GM12891 (cell line): ENCODE measurements at places on chromosomes 3 and 15.

GRCh38 chr15:55858661-55859060 is 115.7 kb upstream of the PRTG start:
- no peak for DNase-seq

- DNase-seq, result no peak
These were observed 66.2 kb downstream of the NMNAT3 start for GRCh38 chr3:139611528-139611927.

DNA sequence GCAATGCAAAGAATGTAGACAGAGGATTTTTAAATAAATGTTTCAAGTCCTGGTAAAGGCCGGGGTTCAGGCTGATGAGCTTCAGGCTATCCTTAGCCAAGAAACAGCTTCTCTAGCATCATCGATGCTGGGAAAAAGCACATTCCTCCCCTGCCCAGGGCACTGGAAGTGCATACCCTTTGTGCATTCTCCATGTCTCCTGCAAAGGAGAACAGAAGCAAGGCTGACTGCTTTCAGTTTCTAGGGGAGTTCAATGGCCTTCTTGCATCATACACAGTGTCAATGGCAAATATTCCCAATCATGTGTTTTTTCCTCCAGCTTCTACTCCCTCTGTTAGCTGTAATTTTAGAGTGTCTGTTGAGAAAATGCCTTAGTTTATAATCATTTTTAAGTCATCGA is 59.9 kb downstream of the GPR176 start:
- no peak for DNase-seq

DNA sequence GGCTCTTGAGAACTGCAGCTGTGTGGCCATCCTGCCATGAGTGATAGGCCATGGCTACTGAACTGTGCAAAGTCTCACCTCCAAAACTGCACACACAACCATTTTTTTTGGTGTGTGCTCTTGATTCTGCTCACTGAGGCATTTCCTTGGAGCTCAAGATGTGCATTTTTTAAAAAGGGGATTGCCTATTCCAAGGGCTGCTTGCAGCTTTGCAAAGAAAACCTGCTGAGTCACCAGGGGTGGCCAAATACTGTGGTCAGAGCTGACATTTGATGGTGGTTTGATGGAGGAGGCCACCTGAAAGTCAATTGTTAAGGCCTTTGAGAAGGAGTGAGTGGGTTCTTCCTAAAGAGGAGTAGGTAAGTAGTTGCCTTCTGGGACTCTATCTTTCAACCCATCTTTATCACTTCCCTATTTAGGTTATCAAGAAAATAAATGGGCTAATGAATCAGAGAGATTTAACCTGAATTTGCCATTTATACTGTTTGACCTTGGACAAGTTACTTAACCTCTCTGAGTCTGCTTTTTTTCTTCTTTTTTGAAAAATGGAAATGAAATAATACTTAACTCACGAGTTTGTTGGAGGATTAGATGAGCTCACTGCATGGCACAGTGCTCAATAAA is 87.9 kb downstream of the CHST2 start:
- peak; percentile 21 for DNase-seq

DNA sequence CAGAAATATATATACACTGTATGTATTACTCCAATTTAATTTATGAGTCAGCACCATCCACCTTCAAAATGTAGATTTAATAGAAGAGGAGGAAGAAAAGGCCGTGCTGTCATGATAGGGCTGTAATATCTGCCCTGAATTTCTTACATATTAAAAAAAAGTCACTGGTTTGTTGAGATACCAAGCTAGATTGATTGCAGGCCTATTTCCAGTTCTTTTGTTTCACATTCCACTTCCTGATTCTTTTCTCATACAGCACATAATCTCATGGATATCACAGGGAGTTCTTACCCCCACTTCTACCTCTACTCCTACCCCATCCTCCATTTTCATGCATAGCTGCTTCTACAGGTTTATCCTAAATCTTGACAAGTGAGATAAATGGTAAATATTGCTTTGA is 290.3 kb downstream of the ZBTB20 start:
- no peak for DNase-seq

DNA sequence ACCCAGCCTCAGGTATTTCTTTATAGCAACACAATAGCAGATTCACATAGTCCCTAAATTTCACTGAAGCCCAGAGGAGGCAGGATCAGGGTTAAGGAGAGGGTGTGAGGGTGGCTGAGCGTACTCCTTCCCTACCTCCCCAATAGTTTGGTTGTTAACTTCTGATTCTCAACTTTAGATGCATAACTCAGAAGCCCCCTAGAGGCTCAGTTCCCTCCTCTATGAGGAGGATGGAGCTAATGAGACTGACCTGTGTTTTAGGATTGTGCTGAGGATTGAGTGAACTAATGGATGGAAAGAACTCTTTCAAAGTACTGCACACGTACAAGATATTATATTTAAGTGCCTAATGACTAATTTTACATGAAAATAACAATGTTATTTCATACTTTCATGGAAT is 249.3 kb upstream of the SOX14 start:
- no peak for DNase-seq

DNA sequence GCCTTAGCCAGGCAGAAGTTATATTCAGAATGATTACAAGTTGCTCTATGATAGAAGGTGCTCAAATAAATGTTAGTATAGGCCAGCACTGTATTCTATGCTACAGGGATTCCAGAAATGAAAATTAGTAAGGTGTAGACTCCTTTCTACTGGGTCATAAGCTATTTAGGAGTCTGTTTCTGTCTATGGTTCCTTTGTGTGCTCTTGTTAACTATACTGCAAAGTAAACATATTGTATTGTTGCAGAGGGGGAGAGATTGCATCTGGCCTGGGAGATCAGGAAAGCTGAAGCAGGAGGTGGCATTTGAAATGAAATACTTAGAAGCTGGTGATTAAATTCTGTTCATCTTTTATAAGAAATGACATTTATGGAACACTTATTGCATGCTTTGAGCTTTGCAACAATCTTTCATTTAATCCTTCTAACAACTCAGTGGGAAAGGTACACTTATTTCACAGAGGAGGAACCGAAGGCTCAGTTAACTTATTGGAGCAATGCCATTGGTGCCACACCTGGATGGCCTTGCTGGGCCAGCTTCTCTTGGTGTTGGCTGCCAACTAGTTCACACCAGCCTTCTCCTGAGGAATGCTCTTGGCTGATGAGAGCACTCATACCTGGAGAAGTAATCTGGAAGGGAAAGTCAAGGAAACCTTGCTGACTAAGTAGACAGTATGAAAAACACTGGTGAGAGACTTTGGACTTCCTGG is 39.1 kb downstream of the ABHD5 start:
- DNase-seq, result no peak

DNA sequence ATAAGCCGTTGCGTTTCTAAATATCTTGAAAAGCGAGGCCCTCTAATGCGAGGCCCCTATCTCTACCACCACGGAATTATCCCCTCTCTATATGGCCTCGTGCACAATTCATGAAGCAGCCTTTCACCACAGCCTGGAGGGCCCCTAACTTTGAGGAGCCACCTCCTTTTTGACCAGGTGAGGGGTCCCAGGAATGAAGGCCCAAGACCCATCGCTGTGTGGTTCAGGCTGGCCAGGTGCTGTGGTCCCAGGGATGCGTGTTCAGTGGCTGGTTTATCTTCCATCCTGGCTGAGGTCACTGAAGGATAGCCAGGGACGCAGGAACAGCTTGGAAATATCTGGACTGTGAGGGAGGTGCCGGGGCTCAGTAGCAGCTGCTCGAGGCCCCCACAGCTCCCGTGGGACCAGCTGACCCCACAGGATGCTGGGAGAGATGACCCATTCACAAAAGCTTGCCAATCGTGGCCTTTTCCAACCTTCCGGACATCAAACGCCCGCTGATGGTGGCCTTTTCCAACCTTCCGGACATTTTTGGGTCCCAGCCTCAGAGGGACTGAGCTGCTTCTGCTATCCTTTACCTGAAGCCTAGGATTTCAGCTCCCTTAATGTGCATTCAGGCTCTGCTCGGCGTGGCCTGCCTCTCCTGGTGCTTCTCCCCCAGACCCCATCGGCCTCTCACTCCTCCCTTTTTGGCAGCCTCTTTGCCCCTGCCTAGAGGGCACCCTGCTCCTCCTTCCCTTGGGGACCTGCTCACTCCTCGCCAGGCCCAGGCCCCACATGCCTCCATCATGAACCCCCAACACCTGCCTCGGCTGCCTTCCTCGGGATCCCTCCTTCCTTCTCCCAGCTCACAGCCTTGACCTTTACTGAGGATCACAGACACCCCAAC is 140.9 kb downstream of the CHSY1 start:
- DNase-seq, result no peak

DNA sequence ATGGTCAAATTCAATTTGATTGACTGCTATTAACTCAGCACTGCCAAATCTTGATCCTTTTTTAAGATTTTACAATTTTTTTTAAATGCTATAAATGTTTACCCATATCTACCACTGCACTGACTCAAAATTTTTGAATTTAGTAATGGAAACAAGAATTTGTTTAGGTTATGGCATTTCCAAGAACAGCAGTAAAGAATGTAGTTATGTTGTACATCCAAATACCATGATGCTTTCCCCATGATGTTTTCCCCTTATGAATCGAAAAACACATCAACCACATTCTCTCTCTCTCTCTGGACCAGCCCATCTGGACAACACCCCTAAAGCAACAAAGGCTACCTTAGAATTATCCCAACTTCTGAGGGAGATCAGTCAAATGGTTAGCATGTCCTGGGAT is 14.2 kb downstream of the CHRM5 start:
- no peak for DNase-seq

DNA sequence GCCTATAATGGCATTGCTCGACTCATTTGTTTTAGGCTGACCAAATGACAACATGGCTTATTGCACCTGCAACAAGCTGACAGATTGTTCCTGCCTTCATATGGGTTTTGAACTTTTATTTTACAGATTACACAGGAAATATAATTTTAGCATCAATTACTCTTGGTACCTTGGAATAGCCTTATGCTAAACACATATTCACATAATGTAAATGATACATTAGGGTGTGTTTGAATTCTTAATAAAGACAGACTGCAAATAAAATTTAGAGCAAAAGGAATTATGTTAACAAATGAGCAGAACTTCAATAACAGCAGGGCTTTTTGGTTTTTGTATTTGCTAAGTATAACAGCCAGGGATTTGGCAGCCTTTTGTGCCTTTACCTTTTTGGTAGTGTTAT is 51.9 kb upstream of the TMC3 start:
- DNase-seq, result no peak

- peak; percentile 52 for DNase-seq
These were observed 694 bp downstream of the ABTB1 start for GRCh38 chr3:127673191-127674100.

DNA sequence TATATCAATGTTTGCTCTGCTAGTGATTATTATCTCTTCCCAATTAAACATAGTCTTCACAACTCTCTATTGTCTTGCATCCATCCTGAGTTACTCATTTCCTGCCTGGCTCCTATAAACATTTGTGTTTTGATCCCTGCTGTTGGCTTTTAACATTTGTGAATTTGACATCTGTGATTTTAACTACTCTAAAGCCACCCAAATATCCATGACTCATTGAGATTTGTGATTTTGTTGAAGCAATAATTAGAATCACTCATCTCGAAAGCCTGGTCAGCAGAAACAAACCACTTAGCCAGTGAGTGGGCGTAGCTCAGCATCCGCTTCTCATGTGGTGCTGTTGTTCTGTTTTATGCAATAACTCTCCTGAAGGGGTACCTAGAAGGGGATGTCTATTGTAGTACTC is 174.3 kb upstream of the ZBTB20 start:
- DNase-seq, result no peak

DNA sequence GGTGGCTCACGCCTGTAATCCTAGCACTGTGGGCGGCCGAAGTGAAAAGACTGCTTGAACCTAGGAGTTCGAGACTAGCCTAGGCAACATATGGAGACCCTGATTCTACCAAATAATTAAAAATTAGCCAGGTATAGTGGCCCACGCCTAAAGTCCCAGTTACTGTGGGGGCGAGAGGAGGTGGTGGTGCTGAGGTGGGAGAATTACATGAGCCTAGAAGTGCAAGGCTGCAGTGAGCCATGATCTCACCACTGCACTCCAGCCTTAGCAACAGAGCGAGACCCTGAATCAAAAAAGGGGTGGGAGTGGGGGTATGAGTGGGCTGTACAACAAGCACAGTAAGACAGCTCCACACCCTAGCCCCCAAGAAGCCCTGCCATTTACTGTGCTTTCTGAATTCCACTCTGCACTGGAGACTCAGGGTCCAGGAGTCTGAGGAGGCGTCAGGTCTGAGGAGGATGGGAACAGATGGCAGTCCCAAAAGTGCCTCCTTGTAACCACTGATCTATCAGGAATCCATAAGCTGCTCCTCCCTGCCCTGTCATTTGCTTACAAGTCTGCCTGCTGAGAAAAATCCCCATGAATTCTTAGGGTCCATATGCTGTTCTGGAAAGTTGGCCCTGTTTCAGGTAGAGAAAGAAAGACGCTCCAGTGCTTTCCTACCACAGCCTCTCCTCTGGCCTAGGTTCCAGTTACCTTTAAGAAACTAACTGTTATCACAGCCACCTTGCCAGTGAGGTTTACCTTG is 171.1 kb downstream of the MAGI1 start:
- DNase-seq, result no peak

- DNase-seq, result no peak
These were observed 17.1 kb downstream of the IQCB1 start for GRCh38 chr3:121817753-121818152.

GRCh38 chr3:84978843-84979242 is 20.1 kb downstream of the CADM2 start:
- DNase-seq, result no peak

DNA sequence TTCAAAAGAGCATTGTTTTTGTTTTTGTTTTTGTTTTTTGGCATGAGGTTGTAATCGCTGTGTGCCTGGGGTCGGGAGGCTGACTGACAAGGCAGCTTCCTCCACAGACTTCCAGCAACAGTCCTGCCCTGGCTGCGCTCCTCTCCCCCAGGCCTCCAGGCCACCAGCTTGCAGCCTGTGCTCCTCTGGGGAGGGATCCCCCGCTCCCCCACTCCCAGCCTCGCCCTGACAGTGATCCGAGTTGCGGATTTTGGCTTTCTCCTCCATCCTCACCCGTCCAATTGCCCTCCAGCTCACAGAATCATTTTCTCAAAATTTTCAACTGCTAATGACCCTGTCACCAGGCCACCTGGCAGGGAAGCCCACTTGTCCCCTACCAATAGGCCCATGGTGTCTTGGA is 36.5 kb upstream of the PCSK6 start:
- no peak for DNase-seq

GRCh38 chr3:118782755-118783202 is 251.9 kb downstream of the IGSF11 start:
- DNase-seq, result peak; percentile 17

DNA sequence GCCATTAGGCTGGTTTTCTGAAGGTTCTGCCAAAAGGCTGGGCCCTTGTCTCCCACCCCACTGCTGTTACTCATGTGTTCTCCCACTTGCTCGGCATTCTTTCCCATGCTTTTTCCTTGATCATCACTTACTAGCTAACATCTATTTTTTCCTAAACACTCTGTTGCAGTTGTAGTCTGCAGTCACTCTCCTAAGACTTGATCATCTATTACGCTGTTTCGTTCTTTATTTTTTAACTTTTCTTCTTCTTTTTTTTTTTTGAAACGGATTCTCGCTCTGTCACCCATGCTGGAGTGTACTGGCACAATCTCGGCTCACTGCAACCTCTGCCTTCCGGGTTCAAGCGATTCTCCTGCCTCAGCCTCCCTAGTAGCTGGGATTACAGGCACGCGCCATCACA is 176.3 kb downstream of the IGF1R start:
- no peak for DNase-seq
